Amniotic stem cell (primary cell): ENCODE measurements at places on chromosomes 5 and 9.

GRCh38 chr5:96247097-96247701 is 185.8 kb downstream of the PCSK1 start:
- DNase-seq, result no peak

- no peak for DNase-seq
Measured at GRCh38 chr5:133985540-133986180, 17.2 kb upstream of the C5orf15 start.

GRCh38 chr5:112848116-112848811 is 12.8 kb upstream of the SRP19 start:
- DNase-seq, result peak; percentile 56

GRCh38 chr9:75200892-75201470 is 112.7 kb downstream of the OSTF1 start:
- DNase-seq, result no peak

- no peak for DNase-seq
Measured at GRCh38 chr5:148125641-148126040, 42.7 kb upstream of the SPINK14 start.

DNA sequence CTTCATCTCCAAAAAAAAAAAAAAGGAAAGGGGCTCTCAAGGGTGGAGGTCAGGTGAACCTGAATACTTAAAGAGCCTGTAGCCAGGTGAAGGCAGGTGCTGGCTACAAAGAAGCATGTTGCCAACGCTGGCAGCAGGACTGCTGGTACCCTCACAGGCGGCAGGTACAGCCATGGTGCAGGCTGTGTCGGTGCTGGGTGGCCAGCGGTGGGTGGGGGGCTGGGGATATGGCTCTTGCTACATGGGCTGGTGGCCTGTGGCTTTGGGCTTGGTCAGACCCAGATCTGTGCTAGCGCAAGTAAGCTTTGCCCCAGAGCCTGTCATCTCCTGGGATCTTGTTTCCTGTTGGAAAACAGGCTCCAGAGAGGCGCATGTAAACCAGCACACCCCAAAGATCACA is 86.3 kb upstream of the PHYKPL start:
- DNase-seq, result no peak
